Colonic mucosa (tissue), 4 donors: ENCODE measurements at places on chromosomes 13 and 19. TPM values are rescaled to one million over a fixed set of nuclear protein-coding genes. Genes with fewer than 3 reads are reported as not detected.

GRCh38 chr19:54667217-54667616, 4.4 kb downstream of the LILRB4 start:
- H3K27me3 ChIP-seq, result no peaks in the 10 kb centered on the region
- no peak for DNase-seq
- no peaks in the 10 kb centered on the region for H3K4me1 ChIP-seq
- no peaks in the 10 kb centered on the region for H3K36me3 ChIP-seq
- no peak overlapping the region for H3K4me3 ChIP-seq

GRCh38 chr13:91726671-91727070, 328.2 kb downstream of the GPC5 start:
- no peaks in the 10 kb centered on the region for H3K27me3 ChIP-seq
- no peak for DNase-seq
- no peak overlapping the region for H3K4me3 ChIP-seq
- H3K4me1 ChIP-seq, result no peaks in the 10 kb centered on the region
- no peak overlapping the region for H3K27ac ChIP-seq
- H3K36me3 ChIP-seq, result no peaks in the 10 kb centered on the region

- H3K27me3 ChIP-seq, result peaks cover 6% of the 10 kb centered on the region
- no peaks in the 10 kb centered on the region for H3K4me1 ChIP-seq
- no peak overlapping the region for H3K4me3 ChIP-seq
- no peak overlapping the region for H3K27ac ChIP-seq
Observed at GRCh38 chr19:40519352-40520322, 52.8 kb downstream of the SPTBN4 start.

GRCh38 chr19:48681127-48681470, 8.3 kb upstream of the NTN5 start:
- no peak for DNase-seq
- H3K4me3 ChIP-seq, result no peak overlapping the region
- no peaks in the 10 kb centered on the region for H3K27me3 ChIP-seq
- no peaks in the 10 kb centered on the region for H3K36me3 ChIP-seq
- H3K4me1 ChIP-seq, result peaks cover 10% of the 10 kb centered on the region
- H3K27ac ChIP-seq, result no peak overlapping the region

GRCh38 chr13:101757446-101758039, 305.1 kb downstream of the ITGBL1 start:
- no peak overlapping the region for H3K4me3 ChIP-seq
- DNase-seq, result no peak
- H3K27ac ChIP-seq, result no peak overlapping the region
- no peaks in the 10 kb centered on the region for H3K4me1 ChIP-seq
- H3K36me3 ChIP-seq, result no peaks in the 10 kb centered on the region

GRCh38 chr19:6272411-6272791, 7.4 kb downstream of the MLLT1 start:
- peak overlapping the region; percentile 72 for H3K27ac ChIP-seq
- peaks cover 13% of the 10 kb centered on the region for H3K4me1 ChIP-seq
- H3K4me3 ChIP-seq, result no peak overlapping the region
- no peaks in the 10 kb centered on the region for H3K36me3 ChIP-seq
- no peak for DNase-seq

DNA sequence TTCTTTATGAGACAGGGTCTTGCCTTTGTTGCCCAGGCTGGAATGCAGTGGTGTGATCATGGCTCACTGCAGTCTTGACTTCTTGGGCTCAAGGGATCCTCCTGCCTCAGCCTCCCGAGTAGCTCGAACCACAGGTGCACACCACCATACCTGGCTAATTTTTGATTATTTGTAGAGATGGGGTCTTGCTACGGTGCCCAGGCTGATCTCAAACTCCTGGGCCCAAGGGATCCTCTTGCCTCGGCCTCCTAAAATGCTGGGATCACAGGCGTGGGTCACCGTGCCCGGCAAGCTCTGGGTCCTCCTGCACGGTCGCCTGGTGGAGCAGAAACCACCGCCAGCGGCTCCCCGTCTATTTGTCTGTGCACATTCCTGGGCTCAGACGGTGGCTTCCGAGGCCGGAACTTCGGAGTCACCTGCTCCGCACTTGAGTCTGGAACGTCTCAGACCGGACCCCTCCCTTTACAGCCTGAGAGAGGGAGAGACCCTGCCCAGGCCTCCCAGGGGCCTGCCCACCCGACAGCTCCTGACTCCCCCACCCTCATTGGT, 22.2 kb downstream of the EFNA2 start:
- no peak overlapping the region for H3K4me3 ChIP-seq
- no peaks in the 10 kb centered on the region for H3K27me3 ChIP-seq
- H3K36me3 ChIP-seq, result no peaks in the 10 kb centered on the region
- H3K4me1 ChIP-seq, result peaks cover 6% of the 10 kb centered on the region
- DNase-seq, result no peak

GRCh38 chr19:35596366-35596999, 10.5 kb downstream of the PMIS2 start:
- H3K4me3 ChIP-seq, result no peak overlapping the region
- H3K4me1 ChIP-seq, result no peaks in the 10 kb centered on the region
- no peak overlapping the region for H3K27ac ChIP-seq
- H3K36me3 ChIP-seq, result no peaks in the 10 kb centered on the region
- H3K27me3 ChIP-seq, result no peaks in the 10 kb centered on the region
- no peak for DNase-seq

DNA sequence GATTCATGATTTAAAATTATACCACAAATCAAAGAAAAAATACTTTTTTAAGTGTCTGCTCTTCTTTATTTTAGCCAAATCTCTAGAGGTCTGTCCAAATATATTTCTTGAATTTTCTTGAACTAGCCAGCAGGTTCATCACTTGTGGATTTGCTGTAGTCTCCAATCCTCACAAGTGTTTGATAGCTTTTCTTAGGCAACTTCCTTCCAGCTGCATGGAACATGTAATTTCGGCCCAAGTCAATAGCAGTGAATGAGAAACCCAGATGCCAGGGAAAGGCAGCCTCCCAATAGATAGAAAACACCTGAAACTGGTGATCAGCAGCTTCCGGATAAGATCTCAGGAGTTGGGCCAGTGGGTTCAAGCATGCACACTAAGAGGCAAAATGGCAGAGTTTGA, 15.6 kb upstream of the RNASEH2B start:
- H3K4me3 ChIP-seq, result no peak overlapping the region
- no peak for DNase-seq
- H3K27me3 ChIP-seq, result no peaks in the 10 kb centered on the region
- no peak overlapping the region for H3K27ac ChIP-seq
- H3K36me3 ChIP-seq, result no peaks in the 10 kb centered on the region

MBD3L3 gene
- not detected for total RNA-seq

PINLYP gene
- 2.4 TPM for total RNA-seq

METTL21C gene
- not detected for total RNA-seq

PTBP1 gene
- 457 TPM for total RNA-seq

LILRB2 gene
- 1.3 TPM for total RNA-seq

CABP5 gene
- total RNA-seq, result not detected
